CD4-positive, alpha-beta T cell treated with Interleukin-12 subunit alpha and Interleukin-12 subunit beta, for 1 hour (primary cell): ENCODE measurements at places on chromosomes 13 and 19.

DNA sequence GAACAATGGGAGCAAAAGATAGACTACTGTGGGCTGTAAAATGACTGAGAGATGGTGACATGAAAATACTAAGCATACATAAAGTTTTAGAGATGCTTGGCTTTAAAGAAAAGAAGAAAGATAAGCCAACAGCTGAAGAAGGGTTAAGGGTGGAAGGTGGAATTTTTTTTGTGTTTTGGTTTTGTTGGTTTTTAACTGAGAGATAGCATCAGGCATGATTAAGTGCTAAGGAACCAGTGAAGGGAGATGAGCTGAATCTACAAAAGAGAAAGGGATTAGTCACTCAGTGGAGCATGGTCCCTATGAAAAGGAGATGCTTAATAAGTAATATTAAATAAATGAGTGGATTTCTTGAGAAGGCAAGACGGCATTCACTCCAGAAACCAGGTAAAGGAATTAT lies 12.5 kb upstream of the TBC1D4 start:
- DNase-seq = no peak

DNA sequence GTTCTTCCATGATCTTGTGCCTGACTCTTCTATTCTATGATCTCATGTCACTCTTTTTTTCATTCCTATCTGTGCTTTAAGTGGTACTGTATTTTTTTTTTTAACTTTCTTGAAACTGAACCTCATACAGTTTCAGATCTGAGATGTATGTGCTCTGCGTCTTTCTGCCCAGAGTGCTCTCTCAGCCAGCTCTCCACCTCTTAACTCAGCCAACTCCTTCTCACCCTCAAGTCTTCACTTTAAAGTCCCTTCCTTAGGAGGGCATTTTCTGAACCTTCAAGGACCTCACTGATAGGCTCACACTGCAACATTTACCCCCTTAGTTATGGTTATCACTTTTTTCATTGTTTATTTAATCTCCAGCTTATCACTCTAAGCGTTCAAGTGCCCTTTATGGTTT lies 158.7 kb downstream of the IRS2 start:
- no peak for DNase-seq

GRCh38 chr13:113327766-113328471 lies 30.9 kb downstream of the LAMP1 start:
- no peak for DNase-seq

GRCh38 chr13:55528434-55528833 lies 1612.3 kb upstream of the PRR20A start:
- DNase-seq = no peak

DNA sequence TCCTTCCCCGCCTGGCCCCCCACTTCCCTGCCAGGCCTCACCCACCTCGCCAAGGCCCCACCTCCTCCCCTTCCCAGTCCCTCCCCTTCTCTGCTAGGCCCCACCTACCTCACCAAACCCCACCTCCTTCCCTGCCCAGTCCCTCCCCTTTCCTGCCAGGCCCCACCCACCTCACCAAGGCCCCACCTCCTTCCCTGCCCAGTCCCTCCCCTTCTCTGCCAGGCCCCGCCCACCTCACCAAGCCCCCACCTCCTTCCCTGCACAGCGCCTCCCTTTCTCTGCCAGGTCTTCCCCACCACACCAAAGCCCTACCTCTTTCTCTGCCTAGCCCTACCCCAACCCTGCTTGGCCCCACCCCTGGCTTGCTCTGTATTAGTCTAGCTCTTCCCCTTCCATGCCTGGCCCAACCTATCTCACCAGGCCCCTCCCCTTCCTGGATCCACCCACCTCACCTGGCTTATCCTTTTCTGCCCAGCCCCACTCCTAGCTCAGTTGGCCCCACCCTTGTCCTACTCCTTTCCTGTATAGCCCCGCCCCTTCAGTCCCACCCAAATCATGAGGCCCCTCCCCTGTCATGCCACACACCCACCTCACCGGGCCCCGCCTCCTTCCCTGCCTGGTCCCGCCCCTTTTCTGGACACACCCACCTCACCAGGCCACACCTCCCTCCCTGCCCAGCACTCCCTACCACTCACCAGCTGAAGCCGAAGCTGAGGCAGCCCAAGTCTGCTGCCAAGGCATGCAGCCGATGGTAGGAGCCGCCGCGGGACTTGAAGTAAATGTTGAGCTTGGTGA lies 16.2 kb downstream of the CERS1 start:
- peak; percentile 19 for DNase-seq

DNA sequence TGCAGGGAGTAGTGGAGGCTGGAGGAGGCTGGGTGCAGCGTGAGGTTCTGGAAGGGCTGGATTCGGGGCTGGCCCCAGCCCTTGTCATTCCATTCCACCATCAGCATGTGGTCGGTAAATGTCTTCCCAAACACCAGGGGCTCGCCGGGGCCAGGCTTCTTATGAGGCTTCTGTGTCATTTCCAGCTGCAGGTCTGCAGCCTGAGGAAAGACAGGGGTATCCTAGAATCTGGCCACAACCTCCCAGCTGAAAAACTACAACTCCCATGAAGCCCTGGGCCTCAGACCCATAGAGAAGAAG lies 4.4 kb downstream of the BCAT2 start:
- no peak for DNase-seq

DNA sequence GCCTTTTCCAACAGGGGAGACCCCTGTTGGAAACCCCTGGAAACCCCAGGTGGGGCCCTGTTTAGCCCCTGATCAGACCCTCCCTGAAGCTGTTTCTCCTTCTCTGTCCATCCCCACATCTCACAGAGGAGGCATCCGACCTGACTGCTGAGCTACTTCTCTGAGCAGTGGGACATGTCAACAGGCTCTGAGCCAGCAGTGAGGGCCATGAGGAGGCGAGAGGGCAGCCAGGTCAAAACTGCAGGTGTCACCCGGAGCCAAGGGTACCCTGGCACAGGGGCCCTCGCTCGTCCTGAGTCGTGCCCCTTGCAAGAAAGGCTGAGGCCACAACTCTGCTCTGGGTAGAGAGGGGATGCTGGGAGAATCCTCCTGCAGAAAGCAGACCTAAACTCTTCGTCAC lies 13.6 kb downstream of the PEPD start:
- DNase-seq = no peak

DNA sequence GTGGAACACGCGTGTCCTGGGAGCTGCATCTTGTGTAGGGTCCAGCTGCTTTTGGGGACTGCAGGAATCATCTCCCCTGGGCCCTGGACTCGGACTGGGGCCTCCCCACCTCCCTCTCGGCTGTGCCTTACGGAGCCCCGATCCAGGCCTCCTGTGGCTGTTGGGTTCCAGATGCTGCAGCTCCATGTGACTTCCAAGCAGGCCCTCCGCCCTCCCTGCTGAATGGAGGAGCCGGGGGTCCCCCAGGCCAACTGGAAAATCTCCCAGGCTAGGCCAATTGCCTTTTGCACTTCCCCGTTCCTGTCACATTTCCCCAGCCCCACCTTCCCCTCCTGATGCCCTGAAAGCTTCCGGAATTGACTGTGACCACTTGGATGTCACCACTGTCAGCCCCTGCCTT lies 6.2 kb upstream of the PGLS start:
- DNase-seq = no peak

DNA sequence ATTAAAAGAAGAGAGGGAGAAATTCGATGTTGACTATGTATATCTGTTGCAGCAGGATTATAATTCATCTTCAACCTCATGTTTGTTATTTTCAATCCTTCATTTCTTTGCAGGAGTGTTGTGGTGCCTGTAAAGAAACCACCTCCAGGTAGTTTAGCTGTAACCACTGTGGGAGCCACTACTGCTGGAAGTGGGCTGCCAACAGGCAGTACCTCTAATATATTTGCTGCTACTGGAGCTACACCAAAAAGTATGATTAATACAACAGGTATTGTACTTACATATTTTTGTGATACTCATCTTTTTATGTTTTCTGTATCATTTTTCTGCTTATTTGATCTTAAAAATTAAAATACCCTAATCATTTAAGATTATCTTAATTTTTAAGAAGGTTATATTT lies 266.5 kb downstream of the NBEA start:
- DNase-seq = no peak

DNA sequence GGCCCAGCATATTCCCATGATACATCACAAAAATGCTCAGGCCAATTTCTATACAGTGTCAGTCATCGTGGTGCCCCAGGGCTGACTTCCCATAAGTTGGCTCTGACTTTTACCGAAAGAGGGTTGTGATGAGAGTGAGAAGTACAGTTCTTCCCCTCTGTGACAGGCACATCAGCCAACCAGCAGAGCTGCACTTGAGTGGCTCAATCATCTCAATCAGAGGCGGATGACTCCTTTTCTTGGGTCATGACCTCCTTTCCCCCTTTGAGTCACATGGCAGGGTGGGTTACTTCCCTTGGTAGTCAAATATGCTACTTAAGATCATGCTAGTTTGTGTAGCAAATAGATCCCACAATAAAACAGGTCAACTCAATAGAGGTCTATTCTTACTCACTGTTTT lies 6.9 kb upstream of the AMER2 start:
- DNase-seq = no peak

DNA sequence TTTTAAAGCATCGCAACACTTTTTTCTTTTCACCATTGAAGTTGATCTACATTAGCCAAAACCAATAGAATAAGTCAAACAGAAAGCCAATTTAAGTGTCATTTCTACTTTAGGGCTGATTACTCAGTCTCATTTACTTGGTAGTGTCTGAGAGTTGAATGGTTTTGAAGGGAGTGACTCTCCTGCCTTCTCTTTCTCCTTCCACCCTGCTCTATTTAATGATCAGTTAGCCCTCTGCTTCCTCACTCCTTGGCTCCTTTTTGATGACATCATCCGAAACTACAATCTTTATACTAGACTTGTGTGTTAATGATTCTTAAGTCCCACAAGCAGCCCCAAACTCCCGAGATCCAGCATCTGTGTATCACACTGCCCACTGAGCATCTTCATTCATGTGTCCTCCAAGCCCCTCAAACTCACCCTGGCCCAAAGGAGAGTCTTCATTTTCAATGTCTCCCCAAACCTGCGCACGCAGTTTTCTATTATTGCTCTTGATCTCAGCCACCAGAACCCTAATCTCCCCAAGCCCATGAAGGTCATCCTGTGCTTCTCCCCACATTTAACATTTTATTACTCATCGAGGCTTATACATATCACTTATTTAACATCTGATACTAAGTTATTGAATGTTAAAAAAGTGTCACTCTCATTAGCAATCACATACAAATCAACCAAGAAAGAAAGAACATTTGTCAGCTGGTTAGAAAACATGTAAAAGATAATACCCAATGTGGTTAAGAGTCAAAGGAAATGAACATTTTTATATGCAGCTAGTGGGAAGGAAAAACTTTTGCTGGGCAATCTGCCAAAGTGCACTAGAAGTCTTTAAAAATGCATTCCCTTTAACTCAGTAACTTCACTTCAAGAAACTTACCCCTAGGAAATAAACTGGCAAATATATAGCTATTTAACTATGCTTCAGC lies 32.2 kb upstream of the ARGLU1 start:
- no peak for DNase-seq

DNA sequence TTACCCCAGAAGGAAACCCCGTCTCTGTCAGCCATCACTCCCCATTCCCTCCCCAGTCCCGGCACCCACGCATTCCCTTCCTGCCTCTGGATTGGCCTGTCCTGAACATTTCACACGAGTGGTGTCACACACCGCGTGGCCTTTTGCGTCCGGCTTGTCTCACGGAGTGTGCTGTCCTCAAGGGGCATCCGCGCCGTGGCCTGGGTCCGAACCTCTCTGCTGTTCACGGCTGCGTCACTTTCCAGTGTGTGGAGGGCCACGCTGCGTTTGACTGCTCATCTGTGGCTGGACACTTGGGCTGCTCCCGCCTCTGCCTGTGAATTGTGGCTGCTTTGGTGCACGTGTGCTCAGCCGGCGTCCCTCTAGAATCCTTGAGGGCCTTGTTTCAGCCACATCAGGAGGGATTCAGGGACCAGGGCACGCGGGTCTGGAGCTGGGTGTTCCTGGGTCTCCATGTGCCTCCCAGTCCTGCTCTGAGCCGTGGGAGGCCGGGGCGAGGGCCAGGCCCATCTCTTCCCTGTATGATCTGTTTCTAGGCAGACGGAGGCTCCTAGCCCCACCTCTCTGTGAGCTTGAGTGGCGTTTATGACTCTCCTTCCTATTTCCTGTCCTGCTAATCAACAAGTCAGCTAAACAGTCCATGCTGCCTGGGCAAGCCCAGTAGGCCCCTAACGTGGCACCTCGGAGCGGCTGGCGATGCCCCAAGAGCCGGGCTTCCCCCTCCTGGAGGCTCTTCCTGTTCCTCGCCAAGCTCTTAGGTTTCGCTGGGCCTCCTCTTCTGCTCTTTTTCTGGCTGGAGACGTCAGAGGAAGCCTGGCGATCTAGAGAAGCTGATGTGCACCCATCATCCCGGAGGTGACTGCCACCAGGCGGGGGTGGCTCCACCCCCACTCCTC lies 8.1 kb downstream of the STK11 start:
- DNase-seq = peak; percentile 72

DNA sequence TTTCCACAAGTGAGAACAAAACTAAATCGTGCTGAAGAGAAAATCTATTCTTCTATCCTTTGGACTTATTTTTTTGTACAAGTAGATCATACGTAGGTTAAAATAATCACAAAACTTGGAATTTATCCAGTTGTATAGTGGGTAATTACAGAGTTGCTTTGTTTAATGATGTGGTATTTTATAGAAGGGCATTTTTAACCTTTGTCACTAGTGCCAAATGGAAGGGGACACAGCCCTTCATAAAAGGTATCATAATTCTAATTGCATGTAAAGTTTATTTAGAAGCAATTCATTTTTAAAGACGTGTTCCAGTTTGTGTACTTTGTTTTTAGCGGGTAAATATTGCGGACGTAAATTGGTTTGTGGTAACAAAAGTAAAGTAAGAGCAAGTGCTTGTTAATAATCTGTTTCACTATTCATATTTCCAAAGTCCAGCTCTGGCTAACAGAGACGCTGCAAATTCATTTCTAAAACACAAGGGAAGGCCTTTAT lies 99.5 kb downstream of the ERCC5 start:
- no peak for DNase-seq

GRCh38 chr13:112779856-112780604 lies 90.2 kb downstream of the ATP11A start:
- DNase-seq = no peak

- no peak for DNase-seq
Measured at GRCh38 chr13:110018009-110018408, 231.6 kb upstream of the IRS2 start.

- peak; percentile 82 for DNase-seq
Measured at GRCh38 chr19:39502640-39503417, 4.1 kb downstream of the DLL3 start.

DNA sequence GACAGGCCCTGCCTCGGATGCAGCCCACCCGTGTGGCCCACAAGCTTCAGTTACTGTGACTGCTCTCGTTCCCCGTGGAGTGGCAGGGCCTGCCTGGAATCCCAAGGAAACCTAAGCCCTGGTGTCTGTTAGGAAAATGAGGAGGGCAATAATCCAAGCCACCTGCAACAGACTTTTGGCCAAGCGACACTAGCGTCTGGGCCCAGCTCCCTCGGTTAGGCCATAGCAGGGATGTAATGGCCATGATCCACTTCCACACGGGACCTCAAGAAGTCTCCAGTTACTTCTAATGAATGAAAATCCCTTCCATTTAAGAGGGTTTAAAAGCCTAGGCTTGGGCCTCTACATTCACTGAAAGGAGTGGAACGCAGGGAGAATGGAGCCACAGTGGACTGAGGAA lies 8.9 kb downstream of the ZC3H4 start:
- DNase-seq = no peak

- no peak for DNase-seq
Measured at GRCh38 chr13:23876265-23876664, 12.9 kb downstream of the MIPEP start.

GRCh38 chr13:27201661-27202060 lies 30.1 kb upstream of the USP12 start:
- DNase-seq = no peak

GRCh38 chr19:17610384-17610783 lies 54.9 kb downstream of the COLGALT1 start:
- peak; percentile 32 for DNase-seq

- DNase-seq = no peak
Measured at GRCh38 chr13:112618501-112618900, 30.5 kb upstream of the TUBGCP3 start.
